ENCODE measurements at places on chromosomes 3 and 15. TPM values are rescaled to one million over a fixed set of nuclear protein-coding genes. Genes with fewer than 3 reads are reported as not detected.

The TMEM108 gene
- total RNA-seq: 2.8 TPM

The CKMT1B gene
- total RNA-seq: not detected

The TLR9 gene
- total RNA-seq: 0.12 TPM

The LIPH gene
- 0.36 TPM for total RNA-seq

The DHX36 gene
- total RNA-seq: 24.9 TPM

The C3orf49 gene
- not detected for total RNA-seq

The WNT7A gene
- total RNA-seq: not detected

The EBLN2 gene
- total RNA-seq: 0.81 TPM

The KIF7 gene
- total RNA-seq: 9.2 TPM

The DUOXA2 gene
- total RNA-seq: not detected

The ALG1L2 gene
- not detected for total RNA-seq

The C3orf85 gene
- not detected for total RNA-seq

The ATP13A5 gene
- not detected for total RNA-seq

The LNP1 gene
- total RNA-seq: 4.8 TPM

The AADACL2 gene
- not detected for total RNA-seq

The CRYBG3 gene
- 19.6 TPM for total RNA-seq
